ENCODE measurements at places on chromosomes 5 and 9.
A peak's percentile ranks its signal among the peaks of the same experiment; 100 is the strongest.

DNA sequence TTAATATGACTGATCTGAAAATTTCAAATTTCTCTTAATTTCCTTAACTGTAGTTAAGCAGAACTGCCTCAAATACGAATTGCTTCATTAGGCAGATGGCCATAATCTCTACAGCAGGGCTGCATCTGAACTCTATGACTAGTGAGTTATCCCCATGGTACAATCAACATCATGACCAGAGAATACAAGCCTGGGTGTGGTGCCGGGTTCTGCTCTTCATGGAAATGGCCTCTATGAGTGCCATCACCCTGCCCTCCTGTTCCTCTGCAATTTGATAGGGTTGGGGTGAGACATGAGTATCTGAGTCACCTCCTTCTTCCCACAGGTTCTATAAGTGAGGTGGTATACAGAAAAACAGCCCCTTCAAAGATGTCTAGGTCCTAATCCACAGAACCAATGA lies 235.9 kb downstream of the AP3B1 start:
- DNase-seq, result no peak

DNA sequence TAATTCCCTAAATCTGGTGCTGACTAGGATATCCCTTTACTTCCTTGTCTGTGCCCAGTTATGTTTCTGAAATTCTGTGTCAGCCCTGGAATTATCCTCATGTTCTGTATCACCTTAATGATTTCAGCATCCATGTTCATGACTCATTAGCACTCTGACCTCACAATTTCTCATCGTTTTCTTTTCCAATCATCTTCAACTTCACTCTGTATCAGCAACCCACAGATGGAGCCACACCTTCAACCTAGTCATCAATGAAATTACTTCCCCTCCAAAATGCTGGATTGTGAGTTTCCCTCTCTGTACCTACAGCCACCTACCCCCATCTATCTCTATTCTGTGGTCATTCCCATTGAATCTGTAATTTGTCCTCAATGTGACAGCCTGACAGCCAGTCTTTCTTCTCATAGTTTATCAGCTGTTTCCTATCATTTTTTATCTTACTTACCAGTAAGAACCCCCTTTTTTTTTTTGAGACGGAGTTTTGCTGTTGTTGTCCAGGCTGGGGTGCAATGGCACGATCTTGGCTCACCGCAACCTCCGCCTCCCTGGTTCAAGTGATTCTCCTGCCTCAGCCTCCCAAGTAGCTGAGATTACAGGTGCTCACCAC lies 3.1 kb upstream of the IL6ST start:
- DNase-seq, result peak; percentile 75

DNA sequence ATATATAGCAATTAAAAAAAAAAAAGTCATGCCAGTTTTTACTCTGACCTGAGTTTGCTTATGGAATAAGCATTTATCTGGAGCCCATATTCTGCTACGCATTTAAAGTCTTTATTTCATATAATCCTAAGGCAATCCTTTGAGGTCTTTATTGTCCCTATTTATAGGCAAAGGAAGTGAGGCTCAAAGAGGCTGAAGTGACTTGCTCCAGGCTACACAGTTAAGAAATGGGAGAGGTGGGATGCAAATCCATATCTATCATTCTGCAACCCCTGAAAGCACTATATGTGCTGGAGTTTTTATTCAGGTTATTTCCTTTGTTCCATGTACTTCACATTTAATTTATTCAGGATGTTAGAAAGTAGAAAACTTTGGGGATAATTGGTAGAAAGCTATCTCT lies 12.1 kb downstream of the KDM3B start:
- no peak for DNase-seq

DNA sequence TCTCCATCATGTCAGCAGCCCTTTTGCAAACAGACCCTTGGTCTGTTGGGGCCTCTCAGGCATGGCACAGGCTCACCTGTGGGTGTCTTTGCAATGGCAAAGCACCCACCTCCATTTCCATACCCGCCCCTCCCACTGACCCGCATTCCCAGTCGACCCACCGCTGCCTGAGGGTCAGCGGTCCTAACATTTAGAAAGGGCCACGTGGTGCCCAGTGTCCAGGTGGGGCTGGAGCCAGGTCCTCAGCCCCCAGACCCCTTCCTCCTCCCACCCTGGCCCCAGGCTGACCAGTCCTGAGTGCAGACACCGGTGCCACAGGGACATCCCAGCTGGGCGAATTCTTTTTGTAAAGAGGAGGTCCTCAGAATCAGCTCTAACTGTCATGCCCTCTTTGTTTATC lies 43.3 kb upstream of the CEP72 start:
- DNase-seq, result no peak

All from cardiac fibroblast (primary cell).